ENCODE measurements at places on chromosomes 12 and 14.
A peak's percentile ranks its signal among the peaks of the same experiment; 100 is the strongest.

- DNase-seq = no peak
These were observed 645.6 kb upstream of the TMEM132C start for GRCh38 chr12:127621366-127621765.

GRCh38 chr14:29803045-29803444, 124.6 kb downstream of the PRKD1 start:
- DNase-seq = no peak

GRCh38 chr12:85603556-85603955, 232.7 kb downstream of the RASSF9 start:
- DNase-seq = no peak

DNA sequence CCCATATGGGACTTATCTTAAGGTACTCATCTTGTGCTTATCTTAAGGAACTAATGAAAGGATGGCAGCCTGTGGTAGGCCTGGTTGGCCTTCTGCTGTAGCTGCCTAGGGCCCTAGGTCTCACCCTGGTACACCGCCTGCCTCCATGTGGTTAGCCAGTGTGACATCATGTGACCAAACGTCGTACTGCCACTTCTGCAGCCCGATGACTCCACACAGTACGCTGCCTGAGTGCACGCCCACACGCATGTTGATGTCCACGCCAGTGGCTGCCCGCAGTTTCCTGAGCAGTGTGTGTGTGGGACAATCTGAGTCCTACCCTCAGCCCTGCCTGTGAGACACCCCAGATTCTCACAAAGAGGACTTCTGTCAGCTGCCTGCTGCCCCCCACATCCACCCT, 5.1 kb downstream of the ADCY4 start:
- no peak for DNase-seq

DNA sequence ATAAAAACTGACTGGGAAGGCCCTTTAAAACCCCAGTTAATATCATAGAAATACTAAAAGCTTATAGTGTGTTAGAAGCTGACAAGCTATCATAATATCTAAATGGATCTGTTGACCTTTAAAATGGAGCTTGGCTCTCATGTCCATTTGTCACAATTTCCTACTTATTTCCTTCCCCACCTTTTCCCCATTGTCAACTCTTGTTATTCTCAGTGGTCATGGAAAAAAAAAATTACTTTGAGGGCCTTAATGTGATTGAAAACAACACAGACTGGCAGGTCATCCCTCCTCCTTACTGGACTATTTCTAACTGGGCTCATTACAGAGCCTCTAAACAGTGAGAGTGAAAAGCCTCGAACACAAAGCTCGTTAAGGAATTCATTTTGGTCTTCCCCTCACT, 13.7 kb upstream of the WNK1 start:
- no peak for DNase-seq

DNA sequence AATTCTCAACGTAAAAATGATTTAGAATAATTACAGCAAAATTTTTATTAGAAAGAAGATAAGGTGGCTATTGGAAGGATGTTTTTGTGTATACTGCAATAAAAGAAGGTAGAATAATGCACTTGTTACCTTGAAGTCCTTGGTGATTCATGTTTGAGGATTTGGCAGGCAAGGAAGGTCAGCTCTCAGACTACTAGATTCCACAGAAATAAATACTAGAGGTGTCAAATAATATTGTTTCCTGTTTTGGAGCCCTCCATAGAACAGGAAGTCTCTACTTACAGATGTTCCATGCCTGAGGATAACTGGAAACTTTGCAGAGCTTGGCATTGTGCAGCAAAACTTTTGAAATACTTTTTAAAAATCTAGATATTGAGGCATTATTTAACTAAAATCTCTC, 284.3 kb upstream of the SYT1 start:
- no peak for DNase-seq

GRCh38 chr14:51439896-51440295, 199.8 kb downstream of the TMX1 start:
- DNase-seq = no peak

GRCh38 chr14:47039336-47039735, 387.8 kb upstream of the RPL10L start:
- no peak for DNase-seq

DNA sequence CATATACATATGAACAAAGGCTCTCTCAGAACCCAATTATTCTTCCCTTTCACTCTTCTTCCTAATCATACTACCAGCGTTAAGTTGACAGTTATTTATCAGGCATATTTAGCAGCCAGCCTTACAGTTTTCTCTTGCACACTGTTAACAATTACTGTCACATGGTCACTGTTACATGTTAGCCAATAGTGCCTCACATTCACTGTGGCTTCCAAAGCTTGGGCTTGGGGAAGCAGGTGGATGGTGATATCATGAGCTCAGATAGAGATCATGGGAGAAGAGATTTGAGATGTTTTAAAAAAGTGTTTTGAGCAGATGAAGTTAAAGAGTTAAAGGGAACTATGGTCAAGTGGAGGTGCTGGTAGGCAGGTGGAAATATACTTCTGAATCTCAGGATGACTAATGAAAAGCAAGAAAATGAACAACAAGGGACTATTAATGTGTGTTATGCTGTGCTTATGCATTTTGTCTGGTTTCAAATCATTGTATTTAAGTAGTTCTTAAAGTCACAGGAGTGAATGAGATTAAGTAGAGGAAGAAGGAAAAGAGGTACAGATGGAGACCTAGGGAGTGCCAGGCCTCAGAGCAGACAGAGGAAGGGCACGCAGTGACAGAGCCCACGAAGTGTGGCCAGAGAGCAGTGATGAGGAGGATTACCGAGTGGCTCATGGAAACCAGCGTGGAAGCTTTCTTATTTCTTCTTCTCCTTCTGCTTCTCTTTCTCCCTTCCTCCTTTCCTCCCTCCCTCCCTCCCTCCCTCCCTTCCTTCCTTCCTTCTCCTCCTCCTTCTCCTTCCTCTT, 39.6 kb downstream of the BICD1 start:
- DNase-seq = no peak

DNA sequence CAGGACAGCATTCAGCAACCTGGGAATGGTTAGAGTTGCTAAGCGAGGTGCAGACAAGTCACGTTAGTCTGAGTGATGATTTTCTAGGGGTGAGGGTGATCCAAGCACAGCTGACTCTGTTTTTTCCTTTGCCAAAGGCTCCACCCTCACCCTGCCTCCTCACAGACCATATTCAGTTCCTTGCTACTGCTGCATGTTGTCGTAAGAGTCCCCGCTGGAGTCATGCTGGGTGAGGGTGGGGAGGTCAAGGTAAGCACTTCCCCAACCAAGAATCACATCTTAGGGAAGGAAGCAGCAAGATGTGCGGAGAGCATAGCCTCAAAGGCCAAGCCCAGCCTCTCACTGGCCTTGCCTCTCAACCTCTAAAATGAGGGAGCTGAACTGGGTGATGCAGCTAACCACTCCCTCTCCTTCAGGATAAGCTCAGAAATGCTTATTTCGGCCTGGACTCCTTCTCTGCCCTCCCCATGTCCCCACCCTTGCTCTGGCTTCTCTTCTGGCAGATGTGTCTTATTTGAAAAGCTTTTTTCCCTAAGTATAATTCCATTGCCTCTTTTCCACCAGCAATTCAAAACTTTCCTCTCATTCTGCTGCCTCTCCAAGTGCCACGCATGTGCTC, 66.9 kb upstream of the ACTN1 start:
- no peak for DNase-seq

GRCh38 chr14:74267588-74267987, 28.3 kb downstream of the VSX2 start:
- no peak for DNase-seq

GRCh38 chr14:88551094-88551870, 3.5 kb downstream of the PTPN21 start:
- peak; percentile 70 for DNase-seq

- no peak for DNase-seq
These were observed 117.4 kb downstream of the DAD1 start for GRCh38 chr14:22471545-22472121.

GRCh38 chr14:101525640-101526527, 35.4 kb upstream of the DIO3 start:
- DNase-seq = no peak

DNA sequence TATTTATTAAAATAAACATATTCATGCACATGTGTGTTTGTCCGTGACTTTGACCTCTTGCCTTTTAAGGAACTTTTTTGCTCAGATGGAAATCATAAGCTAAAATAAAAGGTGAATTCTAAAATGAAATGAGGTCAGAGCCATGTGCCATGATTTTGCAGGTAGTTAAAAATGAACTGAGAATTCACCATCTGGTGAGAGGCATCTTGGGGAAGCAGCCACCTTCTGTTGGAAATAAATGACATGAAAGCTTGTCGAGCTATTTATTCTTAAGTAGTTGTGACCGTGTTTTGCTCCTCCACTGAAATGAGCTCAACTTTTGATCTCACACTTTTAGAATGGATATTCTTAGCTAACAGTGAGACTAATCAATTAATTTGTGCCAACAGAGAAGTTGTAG, 56.8 kb upstream of the CNOT2 start:
- no peak for DNase-seq

GRCh38 chr12:50764286-50765094, 589 bp downstream of the ATF1 start:
- DNase-seq = peak; percentile 9

DNA sequence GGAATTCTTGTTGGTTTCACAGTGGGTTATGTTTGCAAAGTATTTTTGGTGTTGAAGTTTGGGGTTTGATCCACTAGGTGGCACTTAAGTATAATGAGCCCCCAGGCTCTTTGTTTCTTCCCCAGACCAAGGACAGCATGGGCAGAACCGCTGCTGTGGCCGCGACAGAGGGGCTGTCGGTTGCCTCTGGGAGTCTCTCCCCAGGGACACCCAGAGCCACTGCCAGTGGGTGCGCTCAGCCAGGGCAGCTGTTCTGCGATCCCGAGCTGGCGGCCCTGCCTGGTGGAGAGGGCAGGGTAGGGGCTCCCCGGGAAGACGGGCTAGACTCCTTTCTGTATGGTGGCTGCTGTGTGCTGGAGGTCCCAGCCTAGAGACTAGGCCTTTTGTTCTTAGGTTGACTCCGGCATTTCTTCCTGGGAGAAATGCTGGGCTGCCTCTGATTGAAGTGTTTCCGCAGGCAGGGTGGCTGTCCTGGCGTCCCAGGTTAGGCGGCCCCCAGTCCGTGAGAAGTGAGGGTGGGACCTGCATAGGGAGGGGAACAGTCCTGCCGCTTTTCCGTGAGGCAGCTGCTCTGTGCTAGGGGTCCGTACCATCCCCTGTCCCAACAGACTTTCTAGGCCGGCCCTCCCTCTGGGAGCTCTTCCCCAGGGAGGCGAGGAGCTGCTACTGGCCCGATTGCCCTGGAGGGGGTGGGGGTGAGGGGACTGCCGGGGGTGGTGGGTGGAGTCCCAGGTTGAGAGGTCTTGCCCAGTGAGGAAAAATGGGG, 253.1 kb upstream of the PELI2 start:
- no peak for DNase-seq

GRCh38 chr12:58238411-58238810, 297.0 kb downstream of the ATP23 start:
- DNase-seq = no peak

DNA sequence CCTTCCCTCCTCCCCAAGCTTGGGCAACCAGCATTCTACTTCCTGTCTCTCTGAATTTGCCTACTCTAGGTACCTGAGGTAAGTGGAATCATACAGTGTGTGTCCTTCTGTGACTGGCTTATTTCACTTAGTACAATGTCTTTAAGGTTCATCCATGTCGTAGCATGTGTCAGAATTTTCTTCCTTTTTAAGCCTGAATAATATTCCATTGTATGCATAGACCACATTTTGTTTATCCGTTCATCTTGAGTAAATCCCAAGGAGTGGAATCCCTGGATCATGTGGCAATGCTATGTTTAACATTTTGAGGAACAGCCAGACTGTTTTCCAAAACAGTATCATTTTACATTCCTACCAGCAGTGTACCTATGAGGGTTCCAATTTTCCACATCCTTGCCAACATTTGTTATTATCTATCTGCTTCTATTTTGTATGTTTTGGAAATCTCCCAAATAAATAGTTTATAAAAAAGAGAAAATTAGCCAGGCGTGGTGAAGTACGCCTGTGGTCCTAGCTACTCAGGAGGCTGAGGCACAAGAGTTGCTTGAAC, 12.4 kb downstream of the HSP90AA1 start:
- DNase-seq = no peak

DNA sequence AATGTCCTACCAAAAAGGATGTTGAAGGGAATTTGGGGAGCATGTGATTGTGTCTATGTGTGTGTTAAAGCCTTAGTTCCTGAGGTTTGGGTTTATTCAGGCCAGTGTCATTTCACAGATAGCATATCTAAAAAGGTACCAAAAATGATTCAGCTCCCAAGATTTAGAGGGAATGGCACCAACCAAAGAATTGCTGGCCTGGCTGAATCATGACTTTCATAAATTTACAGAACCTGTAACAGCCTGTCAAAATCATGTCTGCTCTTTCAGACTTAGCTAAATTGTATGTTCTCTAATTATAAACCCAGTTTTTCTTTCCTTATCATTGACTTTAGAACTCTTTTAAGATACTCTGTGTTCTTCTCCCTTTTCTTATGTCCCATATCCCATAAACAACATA, 231.5 kb downstream of the NUBPL start:
- DNase-seq = no peak

DNA sequence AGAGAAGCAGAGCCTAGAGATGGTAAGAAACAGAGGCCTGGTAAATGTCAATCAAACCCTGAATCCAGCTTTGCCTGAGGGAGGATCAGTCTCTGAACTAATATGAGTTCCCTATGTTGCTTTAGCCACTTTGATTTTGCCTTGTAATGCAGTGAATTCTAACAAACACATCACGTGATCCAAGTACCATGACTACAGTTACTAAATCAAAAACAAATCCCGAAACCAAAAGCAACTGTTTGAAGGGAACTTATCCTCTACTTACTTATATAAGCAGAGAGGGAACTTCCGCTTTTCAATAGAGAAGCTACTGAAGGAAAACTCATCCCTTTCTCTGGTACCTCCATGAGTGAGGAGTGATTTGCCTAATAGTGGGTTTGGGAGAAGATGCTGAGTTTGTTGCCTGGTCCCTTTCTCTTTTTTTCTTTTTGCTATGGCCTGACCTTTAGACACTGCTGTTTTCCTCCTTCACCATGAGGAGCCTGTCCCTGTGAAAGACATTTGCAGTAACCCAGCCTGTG, 7.7 kb upstream of the PPTC7 start:
- DNase-seq = peak; percentile 52

DNA sequence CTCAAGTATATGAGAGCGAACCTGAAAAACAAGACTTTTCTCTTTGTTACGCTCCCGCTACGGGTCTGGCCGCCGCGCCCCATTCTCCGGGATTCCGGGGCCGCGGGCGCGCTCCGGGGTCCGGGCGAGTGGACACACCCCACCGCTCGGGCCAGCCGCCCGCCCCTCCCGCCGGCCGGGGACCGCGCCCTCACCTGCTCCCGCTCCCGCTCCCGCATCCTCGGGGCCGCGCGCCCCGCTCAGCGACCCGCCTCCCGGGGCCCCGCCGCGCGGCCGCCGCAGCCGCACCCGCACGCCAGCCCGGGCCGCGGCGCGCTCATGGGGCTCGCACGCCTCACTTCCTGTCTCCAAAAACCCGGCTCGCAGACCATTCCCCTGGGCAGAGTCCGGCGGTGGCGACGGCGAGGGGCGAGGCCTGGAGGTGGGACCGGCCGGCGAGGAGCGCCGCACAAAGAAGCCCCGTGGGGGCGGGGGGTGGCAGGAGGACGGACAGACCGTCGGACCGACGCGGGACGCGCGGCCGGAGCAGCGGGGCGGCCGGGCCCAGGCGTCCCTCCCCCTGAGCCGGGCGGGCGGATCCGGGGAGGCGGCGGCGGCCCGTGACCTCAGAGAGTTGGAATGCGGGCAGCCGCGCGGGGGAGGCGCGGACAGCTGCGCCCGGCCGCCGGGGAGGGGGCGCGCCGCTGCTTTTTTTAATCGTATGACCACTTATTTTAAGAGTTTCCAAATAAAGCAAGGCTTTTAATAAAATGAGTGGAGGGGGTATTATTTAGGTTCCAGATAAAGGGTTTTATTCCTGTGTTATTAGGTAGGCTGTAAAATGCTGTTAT, at the start of gene PTPN21:
Gene PTPN21 (minus strand): TSS at position 551 of the 830 bp plus-strand sequence. CDS start 4,590 bp downstream, outside the sequence.
- DNase-seq = peak; percentile 48

All from GM04504 (cell line).